ENCODE measurements at places on chromosomes 13 and 19. TPM values are rescaled to one million over a fixed set of nuclear protein-coding genes. Genes with fewer than 3 reads are reported as not detected.

The METTL21C gene
- not detected for total RNA-seq

The PSG7 gene
- total RNA-seq, result 0.16 TPM

The TBCB gene
- total RNA-seq, result 131 TPM

The ZIK1 gene
- total RNA-seq, result 13.8 TPM

The KCNJ14 gene
- 0.81 TPM for total RNA-seq

The ZNF728 gene
- total RNA-seq, result 0.49 TPM

The LRRC8E gene
- total RNA-seq, result 13.8 TPM

The LACC1 gene
- total RNA-seq, result 18.7 TPM

The ZNF582 gene
- 5.1 TPM for total RNA-seq

The MBD3L3 gene
- not detected for total RNA-seq

The TMED1 gene
- total RNA-seq, result 35.4 TPM

The MCEMP1 gene
- total RNA-seq, result not detected

Data from hair follicle dermal papilla cell (primary cell).